ENCODE measurements at places on chromosomes 4 and X.
A peak's percentile ranks its signal among the peaks of the same experiment; 100 is the strongest.

GRCh38 chr4:76611616-76612207 lies 176.7 kb downstream of the SHROOM3 start:
- no peak for DNase-seq

DNA sequence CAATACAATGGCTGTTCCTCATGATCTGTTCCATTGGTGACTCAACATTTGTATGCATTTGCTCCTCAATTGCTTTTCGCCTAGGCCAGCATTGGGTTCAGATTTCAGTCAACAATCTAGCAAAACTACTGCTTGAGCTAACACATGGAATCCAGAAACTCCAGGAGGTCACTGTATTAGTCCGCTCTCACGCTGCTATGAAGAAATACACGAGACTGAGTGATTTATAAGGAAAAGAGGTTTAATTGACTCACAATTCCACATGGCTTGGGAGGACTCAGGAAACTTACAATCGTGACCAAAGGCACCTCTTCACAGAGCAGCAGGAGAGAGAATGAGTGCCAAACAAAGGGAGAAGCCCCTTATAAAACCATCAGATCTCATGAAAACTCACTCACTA lies 67.1 kb downstream of the RXFP1 start:
- DNase-seq, result no peak

- no peak for DNase-seq
Measured at GRCh38 chrX:11531226-11531625, 134.5 kb downstream of the ARHGAP6 start.

DNA sequence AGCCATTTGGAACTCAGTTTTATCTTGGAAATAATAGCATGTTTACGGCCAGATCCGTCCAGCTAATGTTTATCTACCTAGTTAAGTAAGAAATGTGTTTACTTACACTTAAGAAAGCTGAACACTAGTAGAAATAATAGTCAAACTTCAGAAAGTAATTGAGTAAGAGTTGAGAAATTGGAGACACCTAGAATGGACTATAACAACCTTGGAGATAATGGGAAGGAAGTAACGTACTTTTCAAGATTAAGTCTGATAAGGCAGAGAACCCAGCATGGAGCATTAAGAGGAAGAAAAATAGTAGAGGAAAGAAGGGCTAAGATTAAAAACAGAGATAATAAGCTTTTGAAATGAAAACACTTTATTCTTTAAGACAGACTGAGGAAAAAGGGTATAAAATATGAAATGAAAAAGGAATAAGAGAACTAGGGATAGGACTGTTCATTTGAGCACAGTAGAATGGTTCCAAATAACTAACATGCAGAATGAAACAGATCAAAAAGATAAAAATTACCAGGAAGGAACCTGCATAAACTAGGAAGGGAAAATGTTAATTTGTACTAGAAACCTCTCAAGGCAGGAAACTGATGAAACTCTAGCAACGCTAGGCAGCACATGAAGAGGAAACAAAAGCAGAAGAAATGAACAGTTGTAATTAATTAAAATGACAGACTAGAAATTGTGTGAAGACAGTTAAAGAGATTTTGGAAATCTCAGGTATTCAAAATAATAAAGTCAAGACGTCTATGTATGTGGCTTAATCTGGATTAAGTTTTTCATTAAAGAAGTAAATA lies 71.7 kb downstream of the FBXW7 start:
- DNase-seq, result no peak

DNA sequence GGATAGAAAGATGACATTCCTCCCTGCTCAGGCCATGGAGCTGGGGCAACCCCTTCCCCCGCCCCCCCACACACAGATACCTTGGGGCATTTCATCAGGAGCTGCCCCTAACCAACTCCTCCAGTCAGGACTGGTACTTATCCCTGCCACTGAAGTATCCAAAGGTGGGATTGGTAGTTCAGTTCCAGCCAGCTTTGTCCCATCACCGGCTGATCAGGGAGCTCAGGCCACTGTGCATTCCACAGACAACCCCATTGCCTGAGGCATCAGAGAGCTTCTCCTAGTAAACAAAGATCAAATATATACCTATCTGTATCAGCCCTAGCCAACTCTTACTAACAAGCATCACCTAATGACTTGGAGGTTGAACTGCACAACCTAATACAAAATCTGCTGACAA lies 218.2 kb upstream of the FMR1 start:
- no peak for DNase-seq

DNA sequence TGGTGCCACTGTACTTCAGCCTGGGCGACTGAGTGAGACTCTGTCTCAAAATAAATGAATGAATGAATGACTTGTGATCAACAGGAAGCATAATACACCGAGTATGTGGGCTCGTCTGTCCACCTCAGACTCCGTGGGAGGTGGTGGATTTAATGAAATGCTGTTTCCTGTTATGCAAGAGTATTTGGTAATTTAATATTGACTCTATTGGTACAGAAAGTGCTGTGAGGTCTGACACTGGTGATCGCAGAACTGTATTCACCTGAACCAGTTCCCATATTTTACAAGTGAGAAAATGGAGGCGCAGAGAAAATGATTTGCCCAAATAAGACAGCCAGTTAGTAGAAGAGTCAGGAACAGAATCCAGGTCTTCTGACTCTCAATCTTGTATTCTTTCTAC lies 423.3 kb downstream of the RAPGEF2 start:
- DNase-seq, result no peak

GRCh38 chrX:70434914-70435586 lies 9.6 kb upstream of the DLG3 start:
- peak; percentile 16 for DNase-seq

DNA sequence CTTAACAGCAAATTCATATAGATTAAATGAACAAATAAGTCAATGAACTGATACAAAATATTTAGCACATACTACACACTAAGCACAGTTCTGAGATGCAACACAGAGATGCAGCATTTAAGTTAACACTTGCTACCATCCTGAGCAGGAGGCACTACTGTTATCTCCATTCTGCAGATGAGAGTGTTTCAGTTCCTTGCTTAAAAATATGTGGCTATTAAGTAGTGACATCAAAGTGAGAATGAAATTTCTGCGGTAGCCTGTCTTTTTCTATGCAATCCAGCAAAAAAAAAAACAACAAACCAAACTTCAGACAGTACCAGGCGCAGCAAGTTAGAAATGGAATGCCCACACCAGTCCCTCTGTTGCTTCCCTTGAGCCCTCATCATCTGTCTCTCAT lies 90.8 kb downstream of the SHISA3 start:
- no peak for DNase-seq

DNA sequence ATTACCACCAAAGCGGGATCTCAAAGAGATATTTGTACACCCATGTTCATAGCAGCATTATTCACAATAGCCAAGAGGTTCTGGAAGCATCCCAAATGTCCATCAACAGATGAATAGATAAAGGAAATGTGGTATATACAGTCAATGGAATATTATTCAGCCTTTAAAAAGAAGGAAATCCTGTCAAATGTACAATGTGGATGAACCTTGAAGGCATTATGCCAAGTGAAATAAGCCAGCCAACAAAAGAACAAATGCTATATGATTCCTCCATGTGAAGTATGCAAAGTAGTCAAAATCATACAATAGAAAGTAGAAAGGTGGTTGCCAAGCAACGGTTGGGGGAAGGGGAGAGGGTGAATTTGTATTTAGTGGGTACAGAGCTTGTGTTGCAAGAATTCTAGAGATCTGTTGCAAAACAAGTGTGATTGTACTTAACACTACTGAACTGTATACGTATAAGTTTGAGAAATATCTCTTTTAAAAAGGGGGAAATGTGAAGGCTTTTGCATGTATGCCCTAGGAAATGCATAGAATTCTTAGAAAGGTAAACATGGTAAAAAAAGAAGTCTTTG lies 5.0 kb upstream of the ZRSR2 start:
- no peak for DNase-seq
